ENCODE measurements at places on chromosomes 2 and 18.

GRCh38 chr2:206062724-206063123 lies 23.2 kb downstream of the INO80D start:
- no peak for DNase-seq

- DNase-seq: peak; percentile 76
Measured at GRCh38 chr2:231611273-231612108, 18.8 kb downstream of the TEX44 start.

DNA sequence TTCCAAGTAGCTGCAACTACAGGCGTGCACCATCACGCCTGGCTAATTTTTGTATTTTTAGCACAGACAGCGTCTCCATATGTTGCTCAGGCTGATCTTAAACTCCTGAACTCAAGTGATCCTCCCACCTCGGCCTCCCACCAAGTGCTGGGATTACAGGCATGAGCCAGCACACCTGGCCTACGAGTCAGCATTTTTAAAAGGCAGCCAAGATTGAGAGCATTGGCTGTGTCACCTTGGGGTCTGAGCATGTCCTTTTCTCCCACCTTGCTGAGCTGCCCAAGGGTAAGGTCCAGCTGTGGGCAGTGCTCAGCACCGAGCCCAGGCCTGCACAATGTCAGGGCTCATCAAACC lies 142.8 kb upstream of the LMAN1 start:
- DNase-seq: no peak

DNA sequence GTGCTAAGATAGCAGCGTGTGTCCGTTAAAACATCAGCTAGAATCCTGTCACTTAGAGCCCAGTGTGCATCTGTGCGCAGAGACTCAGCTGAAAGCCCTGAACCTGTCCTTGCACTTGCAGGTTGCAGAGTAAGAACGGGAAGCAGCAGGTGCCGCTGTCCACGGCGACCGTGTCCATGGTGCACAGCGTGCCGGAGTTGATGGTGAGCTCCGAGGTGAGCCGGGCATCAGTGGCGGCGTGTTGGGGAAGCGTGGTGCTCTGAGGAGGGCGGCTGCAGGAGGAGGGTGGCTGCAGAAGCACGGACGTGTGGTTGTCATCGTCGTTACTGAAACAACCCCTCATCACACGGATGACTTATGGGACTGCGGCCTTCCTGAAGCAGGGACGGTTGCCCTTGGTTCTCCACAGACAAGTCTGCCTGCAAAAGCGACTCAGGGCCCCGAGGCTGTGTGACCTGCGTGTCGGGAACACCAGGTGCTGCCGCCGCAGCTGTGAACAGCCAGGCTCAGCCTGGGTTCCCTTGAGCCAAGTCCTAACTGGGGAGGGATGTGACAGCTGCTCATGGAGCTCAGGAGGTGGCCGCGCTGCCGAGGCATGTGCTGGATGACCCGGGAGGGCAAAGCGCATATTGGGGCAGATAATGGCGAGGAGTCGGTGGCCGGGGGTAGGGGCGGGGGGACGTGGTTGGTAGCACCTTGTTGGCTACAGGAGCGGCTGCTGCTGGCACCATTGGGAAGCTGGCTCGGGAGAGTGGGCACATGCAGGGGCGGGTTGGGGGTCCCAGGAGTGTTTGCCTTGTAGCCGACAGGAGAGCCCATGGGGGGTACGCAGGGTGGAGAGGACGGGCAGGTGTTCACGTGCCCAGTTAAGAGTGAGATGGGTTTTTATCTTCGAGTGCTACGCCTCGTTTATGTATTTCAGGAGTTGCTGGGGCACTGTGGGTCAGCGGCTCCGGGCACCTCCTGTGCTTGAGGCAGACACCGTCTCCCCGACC lies 16.6 kb downstream of the CTDP1 start:
- no peak for DNase-seq
